ENCODE measurements at places on chromosomes 2 and 18. TPM values are rescaled to one million over a fixed set of nuclear protein-coding genes. Genes with fewer than 3 reads are reported as not detected.

DNA sequence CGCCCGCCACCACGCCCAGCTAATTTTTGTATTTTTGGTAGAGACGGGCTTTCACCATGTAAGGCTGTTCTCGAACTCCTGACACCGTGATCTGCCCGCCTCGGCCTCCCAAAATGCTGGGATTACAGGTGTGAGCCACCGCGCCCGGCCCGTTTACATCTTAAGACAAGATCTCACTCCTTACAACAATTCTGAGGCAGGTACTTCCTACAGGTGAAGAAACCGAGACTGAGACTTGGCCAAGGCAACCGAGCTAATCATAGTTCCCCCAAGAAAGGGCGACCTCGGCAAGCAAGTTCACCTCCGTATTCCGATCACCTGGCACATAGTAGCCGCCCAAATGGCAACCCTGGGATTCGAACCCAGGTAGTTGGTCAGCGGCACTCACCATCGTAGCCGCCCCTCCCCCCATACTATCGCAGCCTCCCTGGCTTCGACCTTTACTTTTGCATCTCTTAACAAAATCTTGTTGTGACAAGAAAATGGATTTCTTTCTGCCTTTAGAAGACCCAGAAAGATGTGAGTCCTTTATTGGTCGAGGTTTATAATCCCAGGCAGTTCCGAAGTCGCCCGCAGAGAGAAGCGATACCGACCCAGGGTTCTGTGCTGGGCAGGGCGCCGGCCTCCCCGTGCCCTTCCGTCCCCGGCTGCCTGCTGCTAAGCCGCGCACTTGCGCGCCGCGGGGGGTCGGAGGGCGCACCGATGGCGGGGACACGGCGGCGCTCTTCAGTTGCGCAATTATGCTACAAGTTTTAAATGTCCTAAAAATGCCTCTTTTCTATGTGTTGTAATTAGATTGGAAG, 1.1 kb upstream of the FZD5 start:
- H3K27ac ChIP-seq: no peak overlapping the region
- H3K4me1 ChIP-seq: peaks cover 34% of the 10 kb centered on the region
- no peak for DNase-seq
- peak overlapping the region; percentile 77 for H3K4me3 ChIP-seq

- DNase-seq: no peak
- H3K4me3 ChIP-seq: no peak overlapping the region
These were observed 290.8 kb downstream of the SLC4A3 start for GRCh38 chr2:219918254-219918653.

GRCh38 chr2:241842067-241842415, 16.7 kb downstream of the PDCD1 start:
- peaks cover 18% of the 10 kb centered on the region for H3K4me1 ChIP-seq
- H3K36me3 ChIP-seq: no peaks in the 10 kb centered on the region
- peaks cover 26% of the 10 kb centered on the region for H3K27me3 ChIP-seq
- no peak for DNase-seq
- H3K4me3 ChIP-seq: no peak overlapping the region
- no peak overlapping the region for H3K27ac ChIP-seq

GRCh38 chr2:210620456-210620855, 64.1 kb downstream of the CPS1 start:
- no peaks in the 10 kb centered on the region for H3K27me3 ChIP-seq
- H3K27ac ChIP-seq: no peak overlapping the region
- no peak overlapping the region for H3K4me3 ChIP-seq
- no peak for DNase-seq
- peaks cover 3% of the 10 kb centered on the region for H3K4me1 ChIP-seq

GRCh38 chr2:236608188-236608525, 38.5 kb downstream of the ACKR3 start:
- no peak overlapping the region for H3K4me3 ChIP-seq
- H3K36me3 ChIP-seq: no peaks in the 10 kb centered on the region
- H3K4me1 ChIP-seq: peaks cover 30% of the 10 kb centered on the region
- no peak for DNase-seq
- H3K27me3 ChIP-seq: peaks cover 3% of the 10 kb centered on the region

- no peak overlapping the region for H3K27ac ChIP-seq
- H3K4me1 ChIP-seq: peaks cover 9% of the 10 kb centered on the region
These were observed 87.7 kb downstream of the LYPD6 start for GRCh38 chr2:149418065-149418464.

- no peak for DNase-seq
- H3K4me3 ChIP-seq: no peak overlapping the region
- H3K36me3 ChIP-seq: no peaks in the 10 kb centered on the region
These were observed 148.5 kb downstream of the MYT1L start for GRCh38 chr2:2182551-2183071.

DNA sequence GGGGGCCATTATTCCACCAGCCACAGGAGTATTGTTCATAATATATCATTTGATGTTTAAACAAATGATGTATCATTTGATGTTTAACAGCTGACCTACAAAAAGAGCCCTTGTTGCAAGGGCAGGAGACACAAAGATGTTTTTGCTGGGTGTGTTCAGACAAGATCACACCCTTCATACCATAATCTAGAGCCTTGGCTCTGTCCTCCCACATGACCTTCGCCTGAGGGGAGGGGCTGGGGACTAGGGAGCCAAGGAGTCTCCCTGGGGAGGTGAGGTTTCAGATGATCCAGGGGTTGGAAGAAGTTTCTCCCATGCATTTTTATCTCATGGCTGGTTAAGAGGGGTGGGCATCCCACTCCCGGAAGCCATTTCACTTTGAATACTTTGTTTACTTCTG, 33.5 kb downstream of the CDC42EP3 start:
- H3K27ac ChIP-seq: peak overlapping the region; percentile 25
- peaks cover 8% of the 10 kb centered on the region for H3K36me3 ChIP-seq
- H3K27me3 ChIP-seq: no peaks in the 10 kb centered on the region
- H3K4me1 ChIP-seq: peaks cover 33% of the 10 kb centered on the region
- H3K4me3 ChIP-seq: no peak overlapping the region

- H3K27ac ChIP-seq: no peak overlapping the region
- no peaks in the 10 kb centered on the region for H3K36me3 ChIP-seq
- no peak overlapping the region for H3K4me3 ChIP-seq
- no peaks in the 10 kb centered on the region for H3K27me3 ChIP-seq
These were observed 527.6 kb upstream of the ZEB2 start for GRCh38 chr2:145047554-145047953.

DNA sequence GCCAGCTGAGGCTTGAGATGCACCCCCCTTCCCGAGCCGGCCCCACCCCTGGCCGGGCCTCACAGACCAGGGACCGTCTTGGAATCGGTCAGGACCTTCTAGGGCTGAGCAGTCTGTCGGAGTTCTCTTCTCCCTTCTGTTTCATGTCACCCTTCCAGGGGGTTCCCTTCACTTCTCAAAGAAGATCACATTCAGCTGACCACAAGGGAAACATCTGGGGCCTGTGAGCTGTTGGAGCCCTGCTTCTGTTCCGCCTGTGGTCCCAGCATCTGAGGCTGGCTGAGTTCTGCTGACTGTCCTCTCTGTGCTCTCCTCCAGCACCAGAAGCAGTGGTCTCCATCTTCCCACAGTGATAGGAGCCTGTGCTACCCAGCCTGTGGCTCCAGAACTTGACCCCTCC, 106.5 kb downstream of the SEPTIN10 start:
- H3K4me1 ChIP-seq: peaks cover 18% of the 10 kb centered on the region
- no peak overlapping the region for H3K4me3 ChIP-seq
- H3K27ac ChIP-seq: peak overlapping the region; percentile 49

DNA sequence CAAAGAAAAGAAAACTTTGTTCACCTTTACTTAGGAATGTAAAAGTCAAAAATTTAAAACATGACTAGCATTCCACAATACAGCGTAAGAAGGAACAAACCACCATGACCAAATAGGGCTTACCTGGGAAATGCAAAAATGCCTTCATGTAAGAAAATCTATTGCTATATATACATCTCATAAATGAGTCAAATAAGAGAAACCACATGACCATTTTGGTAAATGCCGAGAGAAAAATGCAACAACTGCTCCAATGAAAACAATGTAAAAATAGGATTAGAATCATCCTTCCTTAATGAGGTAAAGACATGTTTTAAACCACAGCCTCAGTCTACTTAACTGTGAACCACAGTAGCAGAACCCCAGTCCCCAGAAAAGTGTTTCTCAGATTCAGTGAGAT, 49.4 kb downstream of the TGOLN2 start:
- no peak for DNase-seq
- peak overlapping the region; percentile 45 for H3K4me3 ChIP-seq
- H3K27ac ChIP-seq: peak overlapping the region; percentile 96
- H3K4me1 ChIP-seq: peaks cover 52% of the 10 kb centered on the region

DNA sequence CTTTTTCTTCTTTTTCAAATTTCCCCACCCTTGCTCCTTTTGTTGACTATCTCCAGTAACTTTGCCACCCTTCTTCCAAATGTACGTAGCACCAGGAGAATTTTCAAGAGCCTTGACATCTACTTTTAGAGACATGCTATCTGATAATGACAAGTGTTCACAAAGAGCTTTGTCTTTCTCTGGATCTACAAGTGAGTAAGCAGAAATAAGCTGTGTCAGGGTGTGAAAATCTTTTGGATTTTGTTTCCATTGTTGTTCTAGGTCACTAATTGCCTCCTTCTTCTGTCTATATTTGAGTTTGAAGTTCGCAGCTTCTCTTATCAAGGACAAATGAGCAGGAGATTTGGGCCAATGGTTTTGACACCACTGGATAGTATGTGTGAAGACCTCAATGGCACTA, 8.4 kb upstream of the C18orf32 start:
- DNase-seq: no peak
- H3K4me3 ChIP-seq: no peak overlapping the region
- H3K27me3 ChIP-seq: peaks cover 4% of the 10 kb centered on the region
- H3K4me1 ChIP-seq: peaks cover 14% of the 10 kb centered on the region
- H3K27ac ChIP-seq: no peak overlapping the region

GRCh38 chr2:150601280-150602038, 114.0 kb upstream of the RND3 start:
- DNase-seq: no peak
- H3K4me3 ChIP-seq: peak overlapping the region; percentile 3
- H3K27ac ChIP-seq: peak overlapping the region; percentile 73
- no peaks in the 10 kb centered on the region for H3K27me3 ChIP-seq
- H3K4me1 ChIP-seq: peaks cover 40% of the 10 kb centered on the region
- H3K36me3 ChIP-seq: no peaks in the 10 kb centered on the region

GRCh38 chr2:26567534-26567933, 73.6 kb downstream of the CIB4 start:
- H3K36me3 ChIP-seq: peaks cover 2% of the 10 kb centered on the region
- peaks cover 6% of the 10 kb centered on the region for H3K4me1 ChIP-seq
- peak; percentile 49 for DNase-seq
- H3K4me3 ChIP-seq: no peak overlapping the region
- peaks cover 79% of the 10 kb centered on the region for H3K27me3 ChIP-seq

- no peak overlapping the region for H3K4me3 ChIP-seq
- no peaks in the 10 kb centered on the region for H3K4me1 ChIP-seq
- no peak overlapping the region for H3K27ac ChIP-seq
- H3K36me3 ChIP-seq: no peaks in the 10 kb centered on the region
- DNase-seq: no peak
These were observed 347.3 kb upstream of the HNRNPA3 start for GRCh38 chr2:176865336-176865735.

GRCh38 chr2:23556929-23557328, 171.9 kb downstream of the KLHL29 start:
- peaks cover 3% of the 10 kb centered on the region for H3K27me3 ChIP-seq
- DNase-seq: no peak
- H3K4me3 ChIP-seq: no peak overlapping the region
- H3K4me1 ChIP-seq: no peaks in the 10 kb centered on the region
- peaks cover 5% of the 10 kb centered on the region for H3K36me3 ChIP-seq

DNA sequence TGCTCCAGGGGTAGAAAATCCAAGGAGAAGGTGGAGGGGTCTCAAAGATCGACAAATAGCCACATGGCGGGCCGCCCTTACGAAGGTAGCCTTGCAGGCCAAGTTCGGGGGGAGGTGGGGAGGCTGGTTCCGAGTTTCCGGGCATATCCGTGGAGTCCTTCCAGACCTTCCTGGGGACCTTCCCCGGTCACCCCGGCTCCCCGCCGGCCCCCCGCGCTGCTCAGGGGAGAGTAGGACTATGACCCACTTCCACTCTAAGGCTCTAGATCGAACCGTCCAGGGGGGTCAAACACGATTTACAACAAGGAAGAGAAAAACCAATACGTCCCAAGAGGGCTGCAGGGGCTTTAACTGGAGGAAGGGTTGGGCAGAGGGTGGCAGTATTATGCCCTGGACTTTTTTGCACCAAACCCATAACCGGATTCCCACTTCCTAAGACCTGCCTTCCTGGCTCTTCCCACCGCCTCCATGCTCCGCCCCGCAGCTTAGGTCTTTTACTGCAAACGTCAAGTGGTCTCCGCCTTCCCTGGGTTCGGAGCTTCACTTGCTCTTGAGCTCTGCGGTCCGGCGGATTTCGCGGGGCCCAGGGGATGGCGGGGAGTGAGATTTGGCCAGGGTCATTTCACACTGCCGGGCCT, 779 bp upstream of the LYPD6 start:
- peaks cover 4% of the 10 kb centered on the region for H3K27me3 ChIP-seq
- H3K4me1 ChIP-seq: peaks cover 17% of the 10 kb centered on the region
- DNase-seq: no peak
- peaks cover 1% of the 10 kb centered on the region for H3K36me3 ChIP-seq
- H3K27ac ChIP-seq: peak overlapping the region; percentile 55

- H3K27me3 ChIP-seq: peaks cover 14% of the 10 kb centered on the region
- peaks cover 3% of the 10 kb centered on the region for H3K4me1 ChIP-seq
- H3K27ac ChIP-seq: no peak overlapping the region
- no peak overlapping the region for H3K4me3 ChIP-seq
These were observed 35.6 kb upstream of the PNPT1 start for GRCh38 chr2:55729136-55729685.

The TMEM169 gene
- total RNA-seq: 2.0 TPM

The COBLL1 gene
- total RNA-seq: 43.7 TPM

The ZNF24 gene
- total RNA-seq: 33.2 TPM

The ALKAL2 gene
- 164 TPM for total RNA-seq

The IL36RN gene
- not detected for total RNA-seq

The SERPINB10 gene
- total RNA-seq: not detected

The COLEC12 gene
- total RNA-seq: 17.8 TPM

The RHBDD1 gene
- total RNA-seq: 33.6 TPM

The MERTK gene
- total RNA-seq: 3.1 TPM

The C2orf15 gene
- not detected for total RNA-seq

The RASGRP3 gene
- 3.0 TPM for total RNA-seq

The CACNB4 gene
- 6.0 TPM for total RNA-seq

The MTA3 gene
- total RNA-seq: 39.1 TPM

The NPAS2 gene
- 21.7 TPM for total RNA-seq

The MGAT4A gene
- 2.1 TPM for total RNA-seq

The UGT1A6 gene
- total RNA-seq: not detected
